ENCODE measurements at places on chromosomes 5 and 9.

GRCh38 chr5:168342985-168343384, 51.5 kb downstream of the WWC1 start:
- DNase-seq: no peak

GRCh38 chr5:112907166-112907631, 14.8 kb downstream of the REEP5 start:
- DNase-seq: no peak

DNA sequence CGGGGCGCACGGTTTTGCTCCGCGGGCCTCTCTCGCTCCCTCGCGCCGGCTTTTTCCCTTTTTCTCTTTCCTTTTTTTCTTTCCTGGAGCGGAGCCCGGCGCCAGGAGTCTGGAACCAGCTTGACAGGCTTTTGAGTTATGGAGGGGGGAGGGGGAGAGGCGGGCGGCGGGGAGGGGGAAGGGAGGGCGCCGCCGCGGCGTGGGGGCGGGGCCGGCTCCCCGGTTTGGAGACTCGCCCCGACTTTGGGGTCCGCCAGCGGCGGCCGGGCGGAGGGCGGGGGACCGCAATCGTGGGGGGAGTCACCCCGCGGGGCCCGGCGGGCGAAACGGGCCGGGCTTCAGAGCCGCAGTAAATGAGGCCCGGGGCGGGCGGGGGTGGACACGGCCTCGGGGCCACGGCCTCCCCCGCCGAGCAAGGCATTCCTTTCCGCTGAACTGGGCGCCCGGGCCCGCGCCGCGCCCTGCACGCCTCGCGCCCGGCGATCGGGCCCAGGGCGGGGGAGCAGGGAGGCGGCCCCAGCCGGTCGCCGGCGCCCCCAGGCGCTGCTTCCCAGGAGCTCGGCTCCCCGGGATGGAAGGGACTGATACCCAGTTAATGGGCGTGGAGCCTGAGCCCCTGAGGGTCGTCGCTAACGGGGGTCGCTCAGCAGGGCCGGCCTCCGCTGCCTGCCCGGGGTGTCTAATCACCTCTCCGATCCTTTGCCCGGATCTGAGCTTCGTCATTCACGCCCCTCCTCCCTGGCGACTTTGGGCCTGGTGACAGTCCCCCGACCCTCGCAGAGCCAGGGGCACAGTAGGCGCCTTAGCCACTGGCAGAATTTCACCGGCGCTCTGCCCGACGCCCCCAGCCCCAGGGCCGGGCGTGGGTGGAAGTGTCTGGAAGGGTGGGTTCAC, 138.1 kb downstream of the C9orf50 start:
- no peak for DNase-seq

GRCh38 chr9:98767915-98768314, 28.4 kb downstream of the ANKS6 start:
- DNase-seq: no peak

DNA sequence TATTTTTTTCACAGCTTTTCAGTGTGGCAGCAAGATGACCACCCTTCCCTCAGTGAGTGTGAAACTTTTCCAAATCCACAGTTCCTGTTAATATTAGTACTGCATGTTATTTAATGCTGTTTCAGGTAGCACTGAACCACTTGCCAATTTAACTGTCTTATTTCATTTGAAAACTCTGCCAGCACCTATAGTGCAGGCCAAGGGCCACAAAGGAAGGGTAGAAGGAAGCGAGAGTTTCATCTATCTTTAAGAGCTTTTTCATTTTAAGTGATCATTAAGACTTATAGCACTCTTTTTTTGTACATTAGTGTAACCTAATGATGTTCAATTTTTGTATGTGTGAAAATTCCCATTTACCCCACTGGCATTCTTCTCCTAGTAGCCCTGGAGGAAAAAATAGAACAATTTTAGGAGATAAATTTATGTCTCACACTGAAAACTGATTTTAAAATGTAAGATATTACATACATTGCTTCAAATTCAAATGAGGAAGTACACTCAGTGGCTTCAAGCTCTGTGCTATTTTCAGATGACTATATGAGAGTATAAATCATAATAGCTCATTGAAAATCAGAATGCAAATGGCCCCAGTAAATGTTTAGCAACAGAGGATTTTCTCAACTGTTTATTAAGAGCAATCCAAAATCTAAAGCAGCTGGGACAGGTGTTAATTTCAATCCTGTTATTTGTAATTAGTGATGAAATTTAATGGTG, 820.5 kb downstream of the PTPRD start:
- no peak for DNase-seq

- no peak for DNase-seq
Observed at GRCh38 chr5:151095341-151096000, 14.6 kb upstream of the TNIP1 start.

- peak; percentile 8 for DNase-seq
Observed at GRCh38 chr9:118522093-118523028, 818.2 kb downstream of the TLR4 start.

DNA sequence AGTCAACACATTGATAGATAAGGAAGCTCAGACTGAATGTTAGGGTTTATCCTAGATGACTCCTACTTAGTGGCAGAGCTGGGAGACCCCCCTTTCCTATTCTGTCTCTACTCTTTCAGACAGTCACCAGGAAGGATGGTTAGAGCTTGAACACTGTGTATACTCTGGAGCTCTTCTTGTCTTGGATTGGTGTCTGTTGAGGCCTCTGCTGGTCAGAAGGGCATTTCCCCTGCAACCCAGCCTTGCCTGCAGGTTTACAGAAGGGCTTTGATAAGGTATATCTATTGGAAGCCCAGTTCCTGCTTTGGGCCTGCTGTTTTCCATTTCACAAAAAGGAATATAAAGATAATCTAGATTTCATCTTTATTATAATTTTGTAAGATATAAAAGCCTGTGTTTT, 71.8 kb downstream of the KDM4C start:
- no peak for DNase-seq

DNA sequence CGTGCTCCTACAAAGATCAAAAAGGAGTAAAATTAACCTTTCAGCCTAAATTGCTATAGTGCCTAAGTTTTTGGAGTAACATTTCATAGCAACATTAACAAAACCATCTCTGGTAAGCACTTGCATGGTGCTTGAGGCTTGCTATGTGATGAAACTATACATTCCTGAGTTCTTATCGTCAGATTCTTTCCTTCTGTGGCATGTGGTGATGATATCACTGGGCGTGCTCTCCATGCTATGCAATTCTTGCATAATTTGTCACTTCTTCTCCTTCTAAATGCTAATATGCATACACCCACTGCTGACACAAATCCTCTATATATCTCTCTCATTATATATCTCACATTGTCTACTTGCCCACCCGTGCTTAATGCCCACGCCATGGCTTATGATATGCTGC, 2019.9 kb downstream of the MAT2B start:
- no peak for DNase-seq

DNA sequence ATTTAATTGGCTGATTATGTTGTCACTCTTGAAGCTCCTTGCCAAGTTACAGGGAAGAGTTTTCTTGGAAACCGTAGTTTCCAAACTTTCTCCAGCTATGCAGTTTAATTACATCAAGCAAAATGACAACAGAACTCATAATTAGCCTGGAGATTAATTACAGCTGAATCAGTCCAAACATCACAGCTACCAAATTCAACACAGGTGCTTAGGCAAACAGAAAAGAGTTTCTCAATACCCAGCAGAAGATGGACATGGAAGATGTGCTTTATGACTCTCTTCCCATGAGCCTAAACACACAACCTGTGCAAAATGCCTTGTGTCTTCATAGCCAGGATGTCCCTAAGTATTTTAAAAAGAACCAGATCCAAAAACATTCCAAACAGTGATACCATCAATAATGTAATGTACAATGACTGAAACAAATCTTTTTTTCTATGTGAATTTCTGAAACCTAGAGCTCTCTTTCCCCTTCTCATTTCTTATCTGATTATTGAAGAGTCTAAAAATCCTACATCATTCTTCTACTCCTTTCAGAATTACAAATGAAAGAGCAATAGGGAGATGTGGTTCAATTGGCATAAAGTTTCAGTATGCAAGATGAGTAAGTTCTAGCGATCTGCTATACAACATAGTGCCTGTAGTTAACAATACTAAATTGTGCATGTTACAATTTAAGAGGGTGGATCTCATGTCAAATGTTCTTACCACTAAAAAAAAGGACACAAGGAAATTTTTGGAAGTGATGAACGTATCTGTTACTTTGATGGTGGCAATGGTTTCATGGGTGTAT, 124.3 kb downstream of the RASEF start:
- no peak for DNase-seq

DNA sequence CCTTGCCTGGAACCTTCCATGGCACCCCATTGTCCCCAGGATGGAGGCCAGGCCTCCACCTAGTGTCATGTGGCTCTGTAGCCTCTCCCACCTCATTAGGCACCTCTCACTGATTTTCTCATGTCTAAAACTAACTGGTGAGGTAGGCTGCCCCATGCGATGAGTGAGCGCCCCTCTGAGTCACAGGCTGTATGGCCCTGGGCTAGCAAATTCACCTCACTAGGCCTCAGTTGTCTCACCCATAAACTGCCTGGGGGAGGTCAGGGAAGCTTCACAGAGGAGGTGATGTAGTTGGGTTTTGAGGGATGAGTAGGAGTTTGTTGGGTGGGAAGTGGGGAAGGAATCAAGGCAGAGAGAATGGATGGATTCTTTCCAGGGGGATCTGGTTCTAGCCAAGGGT, 8.8 kb downstream of the RXRA start:
- no peak for DNase-seq

DNA sequence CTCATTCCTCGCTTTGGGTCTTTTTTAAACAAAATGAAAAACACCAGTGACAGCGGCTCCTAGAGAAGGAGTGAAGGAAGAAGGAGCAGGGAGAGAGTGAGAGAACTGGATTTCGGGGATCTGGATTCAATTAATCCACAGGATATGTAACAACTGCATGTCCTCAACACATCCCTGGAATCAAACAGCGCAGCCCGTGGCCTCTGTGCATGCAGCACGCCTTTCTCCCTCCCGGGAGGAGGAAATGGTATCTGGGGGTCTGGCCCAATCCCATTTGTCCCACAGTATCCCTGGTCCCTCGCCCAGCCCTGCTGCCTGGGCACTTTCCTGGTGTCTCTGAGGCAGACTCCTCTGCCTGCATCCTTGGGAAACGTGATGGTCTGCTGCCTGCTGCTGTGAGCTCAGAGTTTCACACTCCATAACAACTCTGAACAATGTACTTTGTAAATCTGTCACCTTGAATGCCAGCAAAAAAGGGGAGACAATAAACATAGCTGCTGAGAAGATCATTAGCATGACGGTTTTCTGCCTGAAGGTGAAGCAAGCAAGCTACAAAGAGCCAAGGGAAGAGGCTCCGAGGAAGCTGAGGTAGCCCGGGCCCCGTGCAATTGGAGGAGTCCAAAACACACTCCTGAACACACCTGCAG, 56.1 kb downstream of the PTCH1 start:
- no peak for DNase-seq

DNA sequence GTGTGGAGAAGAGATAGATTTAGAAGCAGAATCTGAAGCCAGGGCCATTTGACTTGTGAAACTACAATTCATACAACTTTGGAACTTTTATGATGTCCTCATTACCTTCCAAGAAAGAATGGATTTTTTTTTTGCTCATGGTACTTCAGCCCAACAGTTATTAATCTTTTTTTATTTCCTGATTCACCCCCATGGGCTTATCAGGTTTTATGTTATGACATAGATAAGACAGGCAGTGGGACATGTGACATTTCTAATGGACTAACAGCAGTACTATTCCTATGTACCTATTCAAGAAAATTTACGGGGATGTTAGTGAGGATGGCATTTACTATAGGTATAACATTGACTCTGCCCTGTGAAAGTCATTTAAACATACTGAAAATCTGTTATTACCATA, 204.7 kb downstream of the ARHGEF28 start:
- no peak for DNase-seq

DNA sequence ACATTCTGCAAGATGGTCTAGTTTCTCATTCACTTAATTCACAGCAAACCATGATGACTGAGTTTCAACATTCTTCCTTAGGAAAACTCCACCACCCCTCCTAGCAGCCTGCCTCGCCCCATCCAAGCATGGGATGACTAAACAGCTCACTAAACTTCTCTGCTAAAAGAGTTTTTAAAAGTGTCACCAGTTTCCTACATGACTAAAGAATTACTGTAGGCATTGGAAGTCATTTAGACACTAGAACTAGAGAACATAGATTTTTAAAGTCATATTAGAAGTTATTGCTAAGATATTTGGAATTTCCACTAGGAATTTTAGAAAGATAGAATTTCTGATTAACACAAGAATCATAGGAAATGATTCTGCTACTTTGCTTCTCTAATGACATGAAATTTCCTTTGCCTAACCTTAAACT, 5.5 kb upstream of the ESM1 start:
- no peak for DNase-seq

- DNase-seq: no peak
Observed at GRCh38 chr9:73081979-73082657, 69.5 kb upstream of the ANXA1 start.

DNA sequence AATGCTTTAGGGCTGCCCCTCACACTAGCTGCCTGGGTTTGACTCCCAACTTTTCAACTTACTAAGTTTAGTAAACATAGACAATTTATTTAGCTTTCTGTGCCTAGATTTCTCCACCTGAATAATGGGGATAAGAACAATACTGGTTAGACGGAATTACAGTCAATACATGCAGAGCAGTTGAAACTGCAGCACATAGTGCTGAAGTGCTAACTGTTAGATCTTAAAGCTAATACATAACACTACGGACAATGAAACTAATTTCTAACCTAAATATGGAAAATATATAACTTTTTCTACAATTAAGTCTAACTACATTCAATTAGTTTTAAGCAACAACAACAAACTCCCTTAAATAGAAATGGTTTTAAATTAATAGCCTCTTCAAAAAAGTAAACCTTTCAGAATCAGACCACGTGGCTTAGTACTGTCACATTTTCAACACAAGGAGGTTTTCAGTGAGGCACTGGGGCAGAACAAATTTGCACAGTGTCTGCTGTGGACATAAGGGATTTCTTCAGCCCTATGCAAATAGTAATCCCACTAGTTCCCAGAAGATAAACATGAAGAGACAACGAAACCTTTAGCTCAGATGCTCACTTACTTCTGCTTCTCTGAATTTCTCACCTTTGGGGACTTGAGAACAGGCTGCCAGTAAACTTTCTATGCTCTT, 293.4 kb downstream of the EDIL3 start:
- DNase-seq: no peak

- no peak for DNase-seq
Observed at GRCh38 chr5:142342128-142342981, 17.5 kb upstream of the SPRY4 start.

- no peak for DNase-seq
Observed at GRCh38 chr5:112772124-112772523, 34.4 kb downstream of the APC start.

- no peak for DNase-seq
Observed at GRCh38 chr9:123424131-123424530, 68.1 kb downstream of the CRB2 start.

DNA sequence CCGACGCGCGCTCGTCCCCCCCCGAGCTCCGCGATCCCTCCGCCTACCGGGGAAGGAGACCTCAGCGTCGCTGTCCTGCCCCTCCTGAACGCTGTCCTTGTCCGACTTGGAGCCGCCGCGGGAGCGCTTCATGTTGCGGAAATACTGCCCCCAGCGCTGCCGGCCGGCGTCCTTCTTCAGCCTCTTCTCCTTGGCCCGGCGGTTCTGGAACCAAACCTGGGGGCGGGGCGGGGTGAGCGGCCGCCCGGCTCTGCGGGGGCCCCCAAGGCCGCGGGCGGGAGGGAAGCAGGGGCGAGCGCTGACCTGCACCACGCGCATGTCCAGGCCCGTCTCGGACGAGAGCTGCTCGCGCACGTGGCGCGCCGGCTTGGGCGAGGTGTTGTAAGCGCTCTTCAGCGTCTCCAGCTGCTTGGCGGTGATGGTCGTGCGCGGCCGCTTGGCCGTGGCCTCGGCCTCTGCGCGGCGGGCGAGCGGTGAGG, 6.3 kb downstream of the LHX3 start:
- DNase-seq: no peak

Data from activated T-helper 2 cell treated with anti-CD3 and anti-CD28 coated beads, Interferon-gamma antibody, Interleukin-2, Interleukin-4, amounts not matched to agents 10 μg/mL and 5 μg/mL and 100 μg/mL, durations not matched to agents 14 hours and 24 hours and 36 hours (primary cell).